HFF-Myc (cell line): ENCODE measurements at places on chromosomes 7 and 10.

GRCh38 chr7:97748482-97748881 is 16.6 kb downstream of the TAC1 start:
- no peak for DNase-seq

GRCh38 chr7:33706771-33707200 is 198.6 kb upstream of the BMPER start:
- DNase-seq = no peak

DNA sequence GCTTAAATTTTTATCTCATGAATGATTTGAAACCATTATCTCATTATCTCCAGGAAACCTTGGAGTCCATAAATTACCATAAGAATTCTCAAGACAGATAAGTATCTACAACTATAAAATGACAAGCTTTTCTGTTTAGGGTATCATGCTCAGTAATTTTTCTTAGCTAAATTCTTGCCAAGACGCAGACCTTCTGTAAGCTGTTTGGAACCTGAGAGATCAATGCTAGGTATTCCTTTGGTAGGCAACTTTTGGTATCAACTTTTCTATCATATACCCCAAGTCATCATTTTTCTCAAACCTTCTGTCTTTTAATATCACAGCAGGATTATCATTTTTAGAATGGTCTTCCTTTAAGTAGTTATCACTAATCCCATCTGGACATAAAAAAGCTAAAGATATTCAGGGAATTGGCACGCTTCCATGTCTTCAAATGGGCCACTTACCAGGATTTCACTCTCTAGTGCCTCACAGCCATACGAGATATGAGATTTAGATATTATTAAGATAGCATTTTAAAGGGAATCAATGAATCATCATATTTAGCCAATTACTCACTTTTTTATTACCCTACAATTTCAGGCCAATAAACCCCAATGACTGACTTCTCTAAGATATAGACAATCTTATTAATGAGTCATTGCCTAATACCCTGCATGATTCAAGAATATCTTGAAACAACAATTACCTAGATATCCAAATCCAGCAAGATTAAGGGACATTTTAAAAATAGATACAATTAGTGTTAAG is 544.1 kb downstream of the HTR7 start:
- peak; percentile 47 for DNase-seq

DNA sequence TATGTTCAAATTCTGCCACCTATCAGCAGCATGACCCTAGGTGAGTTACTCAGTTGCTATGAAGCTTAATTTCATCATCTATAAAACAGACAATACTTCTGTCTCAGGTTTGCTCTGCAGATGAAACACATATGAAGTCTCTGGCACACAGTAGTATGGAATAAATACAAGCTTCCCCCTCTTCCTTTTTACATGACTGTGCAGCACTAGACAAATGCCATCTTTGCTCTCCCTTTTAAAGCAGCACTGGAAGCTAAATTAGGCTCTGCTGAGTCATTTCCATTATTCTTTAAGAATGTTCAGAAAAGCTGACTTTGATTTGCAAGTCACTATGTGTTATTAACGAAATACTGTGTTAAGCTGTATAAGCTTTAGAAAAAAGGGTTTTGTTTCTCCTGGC is 40.7 kb upstream of the ANAPC16 start:
- DNase-seq = peak; percentile 14

- DNase-seq = no peak
Measured at GRCh38 chr7:157482517-157483087, 145.8 kb downstream of the DNAJB6 start.

GRCh38 chr10:111493024-111493625 is 416.3 kb downstream of the ADRA2A start:
- no peak for DNase-seq

DNA sequence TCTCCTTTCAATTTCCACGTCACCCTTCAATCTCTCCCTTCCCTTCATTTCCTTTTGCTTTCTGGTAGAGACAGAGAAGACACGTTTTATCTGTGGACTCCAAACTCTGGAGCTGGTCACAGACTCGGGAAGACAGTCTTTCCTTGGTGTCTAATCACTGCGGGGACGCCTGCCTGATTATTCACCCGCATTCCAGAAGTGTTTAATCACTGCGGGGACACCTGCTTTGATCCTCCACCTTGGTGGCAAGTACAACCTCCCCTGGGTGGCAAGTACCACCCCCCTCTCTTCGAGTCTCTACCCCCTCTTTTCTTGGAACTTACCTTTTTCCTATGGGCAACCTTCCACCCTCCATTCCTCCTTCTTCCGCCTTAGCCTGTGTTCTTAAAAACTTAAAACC is 15.3 kb upstream of the LRRC61 start:
- no peak for DNase-seq

- no peak for DNase-seq
Measured at GRCh38 chr10:51100221-51100620, 25.9 kb downstream of the PRKG1 start.

DNA sequence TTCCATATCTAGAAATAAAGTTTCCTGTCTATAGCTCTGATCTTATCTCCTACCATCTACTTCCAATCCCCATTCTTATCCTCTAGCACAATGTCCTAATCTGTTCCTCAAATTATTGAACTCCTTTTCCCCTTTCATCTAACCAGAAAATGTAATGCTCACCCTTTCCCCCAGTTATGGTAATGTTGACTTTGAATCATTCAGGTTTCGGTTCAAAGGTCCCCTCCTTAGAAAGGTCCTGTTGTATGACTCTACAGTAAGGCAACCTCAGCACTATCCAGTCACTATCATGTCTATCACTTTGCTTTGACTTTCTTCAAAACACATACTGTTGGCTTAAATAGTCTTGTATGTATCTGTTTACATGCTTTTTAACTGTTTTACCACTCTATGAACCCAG is 264.2 kb upstream of the PCDH15 start:
- no peak for DNase-seq
